GM04503 (cell line): ENCODE measurements at places on chromosomes 6 and 20.

DNA sequence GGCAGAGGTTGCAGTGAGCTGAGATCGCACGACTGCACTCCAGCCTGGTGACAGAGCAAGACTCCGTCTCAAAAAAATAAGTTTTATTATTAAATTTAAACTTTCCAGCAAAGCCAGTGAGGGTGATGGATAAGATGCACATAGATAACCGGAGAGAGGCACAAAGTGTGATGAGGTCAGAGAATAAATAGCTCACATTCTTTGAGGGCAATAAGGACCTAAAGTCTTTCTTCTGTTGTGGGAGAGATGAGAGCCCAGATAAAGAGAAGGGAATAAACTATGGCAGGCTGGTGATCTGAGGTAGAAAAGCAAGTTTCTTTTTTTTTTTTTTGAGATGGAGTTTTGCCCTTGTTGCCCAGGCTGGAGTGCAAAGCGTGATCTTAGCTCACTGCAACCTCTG is 20.6 kb upstream of the EZR start:
- no peak for DNase-seq

DNA sequence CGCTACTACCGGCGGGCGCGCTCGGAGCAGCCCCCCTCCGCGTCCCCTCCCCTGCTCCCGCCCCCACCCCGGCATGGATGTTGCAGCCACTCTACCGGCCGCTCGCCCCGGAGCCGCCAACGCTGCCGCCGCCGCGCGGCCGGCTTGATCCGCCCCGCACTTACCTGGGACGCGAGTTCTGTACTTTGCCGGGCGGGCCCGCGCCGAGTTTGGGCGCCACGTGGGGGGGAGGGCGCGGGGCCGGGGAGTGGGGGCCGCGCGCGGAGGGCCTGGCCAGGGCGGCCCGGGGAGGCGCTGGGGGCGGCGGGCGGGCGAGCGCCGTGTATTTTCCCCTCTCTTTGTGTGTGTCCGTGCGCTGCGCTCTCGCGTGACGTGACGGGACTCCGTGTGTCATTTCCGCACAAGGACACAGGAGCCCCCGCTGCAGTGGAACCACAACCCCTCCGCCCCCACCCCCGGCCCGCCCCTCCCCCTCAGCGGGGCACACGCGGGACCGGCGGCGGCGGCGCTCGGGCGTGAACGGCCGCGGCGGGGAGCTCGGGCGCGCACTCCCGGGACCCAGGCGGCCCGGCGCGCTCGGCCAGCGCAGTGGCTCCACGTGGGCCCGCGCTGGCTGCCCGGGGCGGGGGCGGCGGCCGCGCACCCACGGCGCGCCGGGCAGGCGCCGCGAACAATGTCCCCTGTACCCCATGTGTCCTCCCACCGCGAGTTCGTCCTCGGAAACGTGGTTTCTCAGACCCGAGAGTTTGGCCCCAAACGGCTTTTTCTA is at the start of gene BEND3:
BEND3 (minus strand) TSS at position 590 of the 769 bp plus-strand sequence. CDS start 16,230 bp downstream, outside the sequence.
- DNase-seq, result no peak

- peak; percentile 21 for DNase-seq
These were observed 142.4 kb downstream of the ZFP64 start for GRCh38 chr20:52049001-52049731.

DNA sequence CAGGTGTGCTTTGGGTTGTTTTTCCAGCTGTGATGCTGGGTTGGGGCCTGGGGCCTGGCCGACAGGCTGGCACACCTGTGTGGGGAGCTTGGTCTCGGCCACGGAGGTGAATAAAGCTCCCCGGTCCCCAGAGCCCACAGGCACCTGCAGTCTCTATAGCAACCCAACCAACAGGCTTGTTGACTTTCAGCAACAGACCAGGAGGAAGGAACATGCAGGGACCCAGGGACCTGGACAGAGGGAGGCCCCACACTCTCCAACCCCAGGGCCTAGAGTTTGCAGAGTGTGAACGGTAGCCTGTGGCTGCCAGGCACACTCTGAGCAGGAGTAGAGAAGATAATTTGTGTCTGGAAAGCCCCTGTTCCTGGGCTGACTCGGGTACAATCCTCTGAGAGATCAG is 14.6 kb upstream of the SYNJ2 start:
- no peak for DNase-seq

DNA sequence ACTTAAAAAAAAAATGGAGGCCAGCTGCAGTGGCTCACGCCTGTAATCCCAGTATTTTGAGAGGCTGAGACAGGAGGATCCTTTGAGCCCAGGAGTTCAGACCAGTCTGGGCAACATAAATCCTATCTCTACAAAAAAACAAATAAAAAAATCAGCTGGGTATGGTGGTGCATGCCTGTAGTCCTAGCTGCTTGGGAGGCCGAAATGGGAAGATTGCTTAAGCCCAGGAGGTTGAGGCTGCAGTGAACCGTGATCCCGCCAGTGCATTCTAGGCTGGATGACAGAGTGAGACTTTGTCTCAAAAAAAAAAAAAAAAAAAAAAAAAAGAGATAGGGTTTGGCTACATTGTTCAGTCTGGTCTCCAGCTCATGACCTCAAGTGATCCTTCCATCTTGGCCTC is 29.7 kb downstream of the MYO6 start:
- no peak for DNase-seq

DNA sequence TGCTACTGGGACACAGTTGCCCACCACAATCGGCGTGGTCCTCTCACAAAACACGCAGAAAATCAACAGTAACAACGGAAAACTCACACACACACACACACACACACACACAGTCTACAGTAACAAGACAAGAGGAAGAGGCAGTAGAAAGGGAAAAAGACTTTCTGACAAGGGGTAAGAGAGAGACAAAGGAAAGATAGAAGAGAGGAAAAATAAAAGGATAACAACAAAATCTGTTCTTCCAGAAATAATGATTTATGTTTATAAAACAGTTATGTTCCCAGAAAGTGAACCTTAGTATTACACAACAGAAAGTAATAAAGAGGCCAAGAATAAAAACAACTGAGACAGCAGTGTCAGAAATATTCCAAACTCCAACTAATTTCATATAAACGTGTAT is 2.9 kb downstream of the RANBP9 start:
- DNase-seq, result no peak

DNA sequence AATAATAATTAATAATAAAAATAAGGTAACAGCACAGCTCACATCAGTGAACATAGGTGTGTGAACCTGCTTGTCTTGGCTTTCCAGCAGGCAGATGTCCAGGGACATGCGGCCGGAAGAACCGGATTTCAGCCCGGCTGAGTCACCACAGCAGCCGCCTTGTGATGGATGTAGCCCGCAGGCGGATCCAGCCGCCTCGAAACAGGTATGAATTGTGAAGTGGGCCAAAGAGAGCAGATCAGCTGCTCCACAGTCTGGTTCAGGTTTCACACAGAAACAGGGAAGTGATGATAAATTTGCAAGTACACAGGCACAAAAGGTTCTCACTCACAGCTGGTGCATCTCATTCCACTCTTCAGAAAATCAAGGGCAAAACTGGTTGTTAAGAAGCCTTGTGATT is 55.1 kb downstream of the ID4 start:
- no peak for DNase-seq

GRCh38 chr6:44079672-44080071 is 47.6 kb downstream of the MRPL14 start:
- DNase-seq, result no peak

DNA sequence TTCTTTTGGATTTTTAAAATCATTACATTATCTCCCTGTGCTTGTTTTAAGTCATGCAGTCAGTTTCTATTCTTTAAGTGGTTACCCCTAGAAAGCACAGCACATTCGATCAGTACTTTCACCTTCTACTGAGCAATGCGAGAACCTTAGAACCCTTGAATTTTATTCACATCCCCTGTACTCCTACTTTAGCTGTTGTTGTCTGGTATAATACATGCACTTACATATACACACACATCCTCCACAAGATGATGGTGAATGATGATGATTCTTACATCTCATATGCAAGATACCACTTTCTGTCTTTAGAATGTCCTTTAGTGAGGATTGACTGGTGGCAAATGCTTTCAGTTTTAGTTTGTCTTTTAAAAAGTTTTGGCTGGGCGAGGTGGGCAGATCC is 5.7 kb downstream of the CDC40 start:
- no peak for DNase-seq

- no peak for DNase-seq
These were observed 115.5 kb downstream of the DOK5 start for GRCh38 chr20:54590856-54591255.

DNA sequence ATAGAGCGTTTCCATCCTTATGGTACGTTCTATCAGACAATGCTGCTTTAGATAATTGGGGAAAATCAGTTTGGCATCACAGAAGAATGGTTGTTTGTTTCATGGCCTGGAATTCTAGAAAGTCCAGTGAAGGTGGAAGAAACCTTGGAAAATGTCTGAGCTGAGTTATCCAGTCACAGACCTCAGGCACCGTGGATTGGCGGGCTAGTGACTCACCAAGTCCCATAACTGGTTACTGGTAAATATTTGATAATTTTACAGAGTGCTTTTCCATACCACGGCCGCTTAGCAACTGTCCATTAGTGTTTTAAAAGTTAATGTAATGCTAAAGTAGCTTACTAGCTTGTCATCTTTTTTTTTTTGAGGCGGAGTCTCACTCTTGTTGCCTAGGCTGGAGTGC is 99.4 kb downstream of the SLC35B3 start:
- no peak for DNase-seq

GRCh38 chr20:7003598-7003997 is 236.1 kb downstream of the BMP2 start:
- DNase-seq, result no peak

- no peak for DNase-seq
These were observed 57.7 kb upstream of the CD83 start for GRCh38 chr6:14059791-14060436.

GRCh38 chr20:47256668-47257236 is 99.7 kb downstream of the ZMYND8 start:
- no peak for DNase-seq

- no peak for DNase-seq
These were observed 41.7 kb upstream of the CCDC167 start for GRCh38 chr6:37541346-37541745.

- peak; percentile 27 for DNase-seq
These were observed 85.4 kb downstream of the CHMP4B start for GRCh38 chr20:33896509-33896908.

- DNase-seq, result no peak
These were observed 823.6 kb downstream of the MAFB start for GRCh38 chr20:39865446-39865845.

DNA sequence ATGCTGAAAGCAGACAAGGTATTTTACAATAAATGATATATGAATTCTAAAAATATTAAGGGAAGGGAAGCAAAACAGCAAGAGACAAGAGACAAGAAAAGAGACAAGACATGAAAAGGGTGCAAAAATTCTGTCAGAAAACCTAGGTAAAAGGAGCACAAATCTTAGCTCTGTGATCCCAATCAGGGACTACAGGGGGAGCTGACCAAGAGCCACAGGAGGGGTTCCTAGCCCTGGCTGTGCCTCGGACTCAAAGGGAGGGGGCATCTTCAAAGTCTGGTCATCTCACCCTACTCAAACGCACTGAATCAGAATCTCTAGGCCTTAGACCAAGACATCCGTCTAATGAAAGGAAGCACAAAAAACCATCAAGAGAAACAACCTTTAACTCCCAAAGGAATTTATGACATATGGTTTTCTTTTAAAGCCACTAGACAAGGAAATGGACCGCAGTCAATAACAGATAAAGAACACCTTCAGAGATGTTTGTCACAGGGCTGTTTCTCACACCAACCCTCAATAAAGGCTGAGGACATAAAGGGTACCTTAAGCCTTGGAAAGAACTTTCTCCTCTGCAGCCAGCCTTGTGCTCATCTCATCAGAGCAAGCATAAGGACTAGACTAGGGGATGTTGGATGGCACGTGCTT is 130.4 kb upstream of the CDYL start:
- no peak for DNase-seq

- DNase-seq, result no peak
These were observed 264.5 kb downstream of the CD83 start for GRCh38 chr6:14381829-14382677.

DNA sequence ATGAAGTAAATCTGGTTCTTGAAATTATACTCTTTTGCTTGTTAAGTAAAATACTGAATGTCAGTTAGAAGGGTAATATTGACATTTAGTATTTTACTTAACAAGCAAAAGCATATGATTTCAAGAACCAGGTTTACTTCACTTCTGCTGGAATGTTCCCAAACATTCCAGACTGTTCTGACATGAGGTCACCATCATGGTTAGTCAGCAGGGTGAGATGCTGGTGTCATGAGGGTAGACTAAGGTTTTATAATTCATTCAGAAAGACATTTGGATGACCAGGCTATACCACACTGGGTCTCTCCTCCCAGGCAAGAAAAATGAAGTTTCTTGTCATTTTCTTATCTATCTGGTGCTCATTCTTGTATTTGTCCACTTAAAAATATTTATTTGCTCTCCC is 414.4 kb upstream of the MMS22L start:
- peak; percentile 41 for DNase-seq

DNA sequence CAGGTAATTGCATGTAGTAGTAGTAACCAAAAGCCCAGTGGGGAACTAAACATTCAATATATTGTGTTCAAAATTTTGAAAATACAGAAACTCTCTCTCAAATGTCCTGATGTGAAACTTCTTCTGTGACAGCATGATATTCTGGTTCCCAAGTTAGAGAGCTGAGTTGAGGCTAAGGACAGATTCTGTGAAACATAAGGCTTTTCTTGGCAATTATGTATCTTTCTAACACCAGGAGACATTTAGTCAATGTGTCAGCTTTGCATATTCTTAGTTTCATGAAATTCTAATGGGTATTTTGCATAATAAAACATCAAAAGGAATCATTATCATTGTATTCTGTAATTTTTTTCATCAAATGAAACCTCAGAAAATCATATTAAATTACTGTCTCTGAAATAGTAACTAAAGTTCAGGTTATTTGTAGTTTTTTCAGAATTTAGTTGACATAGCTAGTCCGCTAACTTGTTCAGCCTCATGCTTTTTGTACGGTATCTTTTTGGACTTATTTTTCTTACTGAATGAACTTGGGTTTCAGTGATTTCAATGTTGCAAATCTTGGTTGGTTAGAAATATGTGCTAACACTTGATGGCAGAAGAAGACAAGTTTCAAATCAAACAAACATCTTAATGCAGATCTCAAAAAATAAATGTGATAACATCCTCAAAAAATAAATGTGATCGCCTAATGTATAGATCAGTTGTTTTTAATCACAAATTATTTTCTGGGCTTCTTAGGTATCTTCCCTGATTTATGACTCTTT is 70.4 kb downstream of the AKAP7 start:
- no peak for DNase-seq

DNA sequence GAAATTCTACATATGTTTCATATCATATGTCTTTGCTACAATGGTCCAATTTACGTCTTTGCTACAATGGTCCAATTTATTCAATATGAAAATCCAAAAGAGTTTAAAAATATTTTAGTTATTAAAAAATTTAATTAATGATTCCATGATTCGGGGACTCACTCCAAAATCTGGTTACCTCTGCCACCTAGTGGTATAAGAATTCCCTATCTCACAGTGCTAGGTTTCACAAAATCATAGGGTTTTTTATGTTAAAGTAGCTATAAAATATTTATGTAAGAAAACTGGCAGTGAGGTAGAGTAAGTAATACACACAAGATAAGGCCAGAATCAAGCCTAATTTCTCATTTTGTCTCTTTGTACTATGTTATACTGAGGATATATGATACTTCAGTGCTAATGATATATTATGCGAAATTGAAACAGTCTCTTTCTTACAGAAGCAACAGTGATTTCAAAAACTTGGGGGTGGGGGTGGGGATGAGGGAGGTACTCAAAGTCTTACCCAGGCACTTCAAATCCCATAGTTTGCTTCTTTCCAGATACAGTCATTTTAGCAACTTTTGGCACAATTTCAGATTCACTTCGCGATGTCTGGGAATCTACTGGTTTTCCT is 52.3 kb downstream of the HBS1L start:
- no peak for DNase-seq

GRCh38 chr6:17584241-17584803 is 15.8 kb upstream of the FAM8A1 start:
- DNase-seq, result peak; percentile 45
